ENCODE measurements at places on chromosomes 2 and 18.

DNA sequence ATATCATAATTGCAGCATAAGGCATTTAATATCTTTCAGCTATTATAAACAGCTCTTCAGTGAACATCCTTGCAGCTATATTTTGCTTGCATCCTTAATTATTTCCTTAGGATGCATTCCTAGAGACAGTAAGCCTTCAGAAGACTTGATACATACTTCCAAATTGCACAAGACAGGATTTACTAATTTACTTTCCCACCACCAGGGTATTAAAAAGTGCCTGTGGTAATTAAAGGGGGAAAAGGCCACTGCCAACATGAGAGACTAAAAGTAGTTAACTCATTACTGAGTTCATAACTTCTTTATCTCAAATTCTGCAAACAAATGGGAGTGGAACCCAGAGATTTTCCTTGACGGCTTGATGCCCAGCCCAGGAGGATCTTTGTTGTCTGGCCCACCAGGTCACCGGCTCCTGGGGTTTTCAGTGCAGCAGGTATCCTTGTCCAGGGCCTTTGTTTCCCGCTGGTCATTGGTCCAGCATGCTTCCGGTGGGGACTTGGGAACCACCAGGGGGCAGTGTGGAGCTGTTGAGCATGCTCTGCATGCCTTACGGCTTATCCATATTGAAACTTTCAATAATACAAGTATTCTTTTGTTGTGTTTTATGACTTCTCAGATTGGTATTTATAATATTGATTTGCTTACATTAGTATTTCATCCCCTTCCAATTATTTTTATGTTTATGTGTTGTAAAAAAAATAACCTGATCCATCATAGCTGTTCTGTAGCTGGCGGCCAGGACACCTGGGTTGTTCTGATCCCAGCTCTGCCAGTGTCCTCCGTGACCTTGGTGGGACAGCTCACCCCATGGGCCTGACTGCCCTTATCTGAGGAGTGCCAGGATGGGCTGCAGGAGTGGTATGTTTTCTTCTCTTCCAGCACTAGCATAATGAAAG, 61.4 kb downstream of the TGOLN2 start:
- DNase-seq: peak; percentile 69

DNA sequence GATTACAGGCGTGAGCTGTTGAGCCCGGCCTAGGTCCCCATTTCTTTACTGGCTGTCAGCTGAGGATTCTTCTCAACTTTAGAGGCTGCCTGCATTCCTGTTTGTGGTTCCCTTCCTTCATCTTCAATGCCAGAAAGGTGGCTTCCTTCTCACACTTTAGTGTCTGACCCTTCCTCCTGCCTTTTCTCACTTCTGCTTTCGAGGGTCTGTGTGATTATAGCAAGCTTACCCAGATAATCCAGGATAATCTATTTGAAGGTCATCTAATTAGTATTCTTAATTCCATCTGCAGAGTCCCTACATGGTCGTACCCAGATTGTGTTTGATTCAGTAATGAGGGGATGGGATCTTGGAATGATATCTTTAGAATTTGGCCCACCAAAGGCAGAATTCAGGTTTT, 157.4 kb downstream of the TANC1 start:
- no peak for DNase-seq

GRCh38 chr2:48200620-48201293, 294.5 kb upstream of the FBXO11 start:
- no peak for DNase-seq

GRCh38 chr2:164438490-164439205, 182.6 kb downstream of the GRB14 start:
- DNase-seq: no peak

- DNase-seq: no peak
These were observed 5.1 kb downstream of the SPATA3 start for GRCh38 chr2:231001036-231001435.

DNA sequence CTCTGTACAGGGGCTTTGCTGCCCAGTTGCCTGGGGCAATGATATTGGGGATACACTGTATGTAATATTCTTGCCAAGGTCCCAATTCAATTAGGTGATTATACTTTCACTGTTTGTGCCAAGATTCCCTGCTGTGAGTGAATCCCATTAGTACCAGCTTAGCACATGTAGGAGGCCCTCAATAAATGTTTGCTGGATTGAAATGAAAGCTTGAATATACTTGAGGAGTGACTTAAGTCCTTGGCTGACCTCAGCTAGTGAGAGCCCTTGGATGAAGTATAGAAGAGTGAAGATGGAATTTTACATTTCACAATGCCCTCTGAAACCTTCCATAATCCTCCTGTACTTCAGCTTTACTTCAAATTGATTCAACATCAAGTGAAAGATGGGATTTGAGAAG, 102.9 kb downstream of the GATA6 start:
- no peak for DNase-seq

GRCh38 chr18:70370762-70371733, 82.2 kb downstream of the SOCS6 start:
- DNase-seq: no peak

DNA sequence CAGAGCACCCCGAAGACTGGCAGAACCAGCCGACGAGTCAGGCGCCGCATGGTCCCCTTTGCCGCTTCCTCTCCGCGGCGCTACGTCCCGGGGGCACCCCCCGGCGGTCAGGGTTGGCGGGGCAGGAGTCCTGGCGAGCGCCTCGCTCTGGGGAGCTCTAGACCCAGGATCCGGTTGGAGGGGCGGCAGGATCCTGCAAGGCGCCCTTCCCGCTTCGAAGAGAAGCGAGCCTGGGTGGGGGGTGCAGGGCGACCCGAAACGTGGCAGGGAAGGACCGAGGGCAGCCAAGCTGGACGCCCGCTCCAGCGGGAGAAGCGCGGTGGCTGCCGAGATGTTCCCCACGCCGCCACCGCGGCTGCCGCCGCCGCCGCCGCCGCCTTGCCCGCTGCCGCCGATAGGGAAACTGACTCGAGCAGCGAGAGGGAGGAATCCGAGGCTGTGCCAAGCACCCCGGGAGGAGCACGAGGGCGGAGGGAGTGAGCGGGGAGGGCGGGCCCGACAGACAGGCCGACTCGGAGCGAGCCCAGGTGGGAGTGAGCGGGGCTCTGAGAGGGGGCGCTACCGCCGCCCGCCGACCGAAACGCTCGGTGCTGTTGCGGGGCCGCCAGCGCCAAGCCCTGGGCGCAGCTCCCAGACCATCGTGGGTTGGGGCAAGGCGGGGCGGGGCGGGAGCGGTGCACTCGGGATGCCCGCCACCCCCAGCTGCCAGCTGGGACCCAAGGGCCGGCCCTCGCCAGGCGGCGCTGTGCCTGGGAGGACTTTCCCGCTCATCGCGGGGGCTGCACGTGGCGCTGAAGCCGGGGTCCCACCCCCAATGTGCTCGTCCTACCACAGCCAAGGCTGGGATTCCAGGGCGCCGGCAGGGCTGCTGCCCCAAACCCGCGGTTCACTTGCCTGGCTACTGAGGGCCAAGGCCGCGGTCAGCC, at the start of gene GALNT14:
GALNT14 (minus strand) TSS at position 404 of the 926 bp plus-strand sequence; CDS start at position 50, 354 bp downstream.
- no peak for DNase-seq

DNA sequence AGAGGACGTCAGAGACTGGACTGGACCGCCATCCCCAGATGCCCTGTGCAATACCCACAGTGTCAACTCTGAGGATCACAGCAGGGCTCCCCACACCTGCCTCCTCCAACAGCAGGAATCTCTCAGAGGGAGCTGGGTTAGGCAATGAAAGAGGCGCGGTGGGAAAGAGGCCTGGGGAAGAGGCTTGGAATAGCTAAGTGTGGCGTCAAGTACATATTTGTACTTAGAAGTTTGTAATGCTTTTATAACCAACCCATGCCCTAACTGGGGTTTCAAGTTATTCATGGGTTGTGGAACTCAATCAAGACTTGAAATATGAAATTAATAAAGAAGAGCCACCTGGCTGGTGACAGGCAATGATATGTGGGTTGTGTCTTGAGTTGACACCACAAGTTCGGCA, 28.7 kb downstream of the CYP26B1 start:
- DNase-seq: no peak

- DNase-seq: no peak
These were observed 462.4 kb upstream of the ACVR2A start for GRCh38 chr2:147382322-147382948.

DNA sequence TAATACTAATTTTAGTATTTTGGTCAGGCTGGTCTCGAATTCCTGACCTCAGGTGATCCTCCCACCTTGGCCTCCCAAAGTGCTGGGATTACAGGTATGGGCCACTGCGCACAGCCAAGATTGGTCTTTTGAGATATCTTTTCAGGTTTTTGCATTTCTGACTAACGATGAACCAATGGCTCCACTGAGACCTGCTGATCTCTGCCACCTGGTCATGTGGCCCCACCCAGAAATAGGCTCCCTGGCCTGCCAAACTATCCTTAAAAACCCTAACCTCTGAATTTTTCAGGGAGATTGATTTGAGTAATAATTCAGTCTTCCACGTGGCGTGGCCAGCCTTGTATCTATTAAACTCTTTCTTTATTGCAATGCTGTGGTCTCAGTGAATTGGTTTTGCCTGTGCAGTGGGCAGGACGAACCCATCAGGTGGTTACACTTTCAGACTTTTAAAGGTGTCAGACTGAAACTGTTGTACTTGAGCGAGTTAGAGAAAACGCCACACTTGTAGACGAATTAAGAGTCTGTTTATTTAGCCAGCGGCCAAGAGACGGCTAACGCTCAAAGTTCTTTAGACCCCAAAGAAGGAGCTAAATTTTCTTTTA, 85.8 kb upstream of the MSH6 start:
- no peak for DNase-seq

- no peak for DNase-seq
These were observed 18.2 kb downstream of the ACVR2A start for GRCh38 chr2:147862859-147863516.

DNA sequence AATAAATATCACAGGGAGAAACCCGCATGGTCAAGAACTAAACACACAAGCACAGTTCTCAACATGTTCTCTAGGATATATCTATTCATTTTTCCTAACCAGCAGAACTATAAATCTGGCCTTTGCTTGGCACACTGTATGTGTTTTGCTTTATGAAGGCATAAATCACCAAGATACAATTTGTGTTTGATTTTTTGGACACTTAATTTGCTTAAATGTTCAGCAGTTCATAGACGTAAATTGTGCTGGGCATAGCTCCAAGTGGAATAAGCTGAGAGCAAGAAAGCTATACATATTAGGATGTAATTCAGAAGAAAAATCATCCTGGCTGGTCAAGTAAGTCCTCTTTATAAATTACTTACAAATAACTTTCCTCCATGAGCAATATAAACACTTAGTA, 341.5 kb upstream of the ATP5MC3 start:
- DNase-seq: no peak

DNA sequence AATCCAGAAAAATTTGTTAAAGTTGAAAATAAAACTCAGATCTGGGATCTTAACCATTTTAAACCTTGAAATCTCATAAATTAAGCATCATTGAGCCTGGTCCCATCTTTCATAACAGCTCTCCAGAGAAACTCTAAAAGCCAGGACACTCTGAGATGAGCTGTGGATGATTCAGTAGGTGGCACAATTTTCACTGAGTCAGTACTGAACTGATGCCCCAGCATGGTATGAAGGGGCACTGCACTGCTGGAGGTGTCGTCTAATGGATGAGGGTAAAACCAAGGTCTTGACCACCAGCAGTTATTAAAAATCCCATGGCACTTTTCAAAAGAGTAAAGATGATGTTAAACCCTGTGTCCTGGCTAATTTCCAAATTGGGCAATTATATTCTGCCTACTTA, 170.6 kb downstream of the FIGN start:
- no peak for DNase-seq

GRCh38 chr18:10454681-10455557, 484 bp downstream of the APCDD1 start:
- no peak for DNase-seq

DNA sequence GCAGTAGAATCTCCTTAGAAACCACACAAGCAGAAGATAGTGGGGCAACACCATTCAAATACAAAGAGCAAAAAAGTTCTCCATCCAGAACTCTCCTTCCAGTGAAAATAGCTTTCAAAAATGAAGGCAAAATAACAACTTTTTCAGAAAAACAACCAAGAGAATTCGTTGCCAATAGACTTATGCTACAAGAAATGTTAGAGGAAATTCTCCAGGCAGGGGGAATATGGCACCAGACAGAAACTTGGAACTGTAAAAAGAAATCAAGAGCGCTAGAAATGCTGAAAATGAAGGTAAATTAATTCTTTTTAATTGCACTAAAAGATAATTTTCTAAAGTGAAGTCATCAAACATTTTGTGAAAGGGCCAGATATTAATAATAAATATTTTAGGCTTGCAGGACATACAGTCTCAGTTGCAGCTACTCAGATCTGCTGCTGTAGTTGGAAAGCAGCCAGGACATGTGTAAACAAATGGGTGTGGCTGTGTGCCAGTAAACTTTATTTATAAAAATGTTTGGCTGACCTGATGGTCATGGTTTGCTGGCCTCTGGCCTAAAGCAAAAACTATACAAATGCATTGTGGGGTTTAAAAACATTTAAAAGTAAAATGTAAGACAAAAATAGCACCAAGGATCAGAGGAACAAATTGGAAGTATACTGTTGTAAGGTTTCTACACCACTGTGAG, 73.7 kb upstream of the TGFA start:
- DNase-seq: no peak

GRCh38 chr2:83079007-83079406, 1380.1 kb downstream of the SUCLG1 start:
- DNase-seq: no peak

DNA sequence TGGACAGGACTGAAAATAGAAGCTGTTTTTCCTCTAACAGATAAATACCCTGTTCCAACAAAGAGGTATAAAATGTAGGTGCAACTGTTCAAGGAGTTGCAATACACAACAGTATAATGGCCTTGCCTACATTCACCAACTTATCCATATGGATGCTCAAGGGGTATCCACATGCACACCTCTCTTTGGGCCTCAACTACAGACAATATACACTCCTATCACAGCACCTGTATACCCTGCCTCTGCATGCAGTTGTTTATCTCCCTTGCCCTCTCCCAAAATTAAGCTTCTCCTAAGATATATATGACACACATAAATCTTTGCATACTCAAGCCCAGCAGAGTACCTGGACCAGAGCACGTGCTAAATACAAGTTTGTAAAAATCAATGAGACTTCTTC, 37.3 kb downstream of the DARS1 start:
- no peak for DNase-seq

DNA sequence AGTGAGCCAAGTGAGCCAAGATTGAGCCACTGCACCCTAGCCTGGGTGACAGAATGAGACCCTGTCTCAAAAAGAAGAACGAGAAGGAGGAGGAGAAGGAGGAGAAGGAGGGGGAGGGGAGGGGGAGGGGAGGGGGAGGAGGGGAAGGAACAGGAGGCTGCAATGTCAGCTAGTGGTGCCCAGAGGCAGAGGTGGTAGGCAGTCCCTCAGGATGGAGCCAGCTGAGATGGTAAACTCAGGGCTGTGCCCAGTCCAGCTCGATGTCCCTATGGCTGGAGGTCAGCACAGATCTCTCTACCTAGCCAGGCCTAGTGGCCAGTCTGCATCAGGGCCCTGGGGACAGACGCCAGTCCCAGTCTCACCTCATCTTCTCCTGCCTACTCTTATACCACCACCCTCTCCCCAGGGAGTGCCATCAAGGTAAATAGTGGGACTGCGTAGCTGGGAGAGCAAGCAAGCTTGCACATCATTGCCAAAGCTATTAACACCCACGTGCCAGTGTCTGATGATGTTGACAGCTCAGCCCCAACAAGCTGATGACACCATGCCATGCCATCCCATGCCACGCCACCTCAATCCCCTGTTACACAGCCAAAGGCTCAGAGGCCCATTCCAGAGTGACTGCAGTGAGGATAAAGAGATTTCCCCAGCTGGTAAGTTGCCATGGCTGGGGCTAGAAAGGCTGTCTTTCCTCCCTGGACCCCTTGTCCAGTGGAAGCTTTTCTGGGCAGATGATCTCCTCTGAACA, 7.6 kb upstream of the PLB1 start:
- DNase-seq: no peak

GRCh38 chr18:66440433-66440832, 163.5 kb downstream of the CDH19 start:
- DNase-seq: no peak

- DNase-seq: no peak
These were observed 27.0 kb downstream of the ZNF892 start for GRCh38 chr2:95234286-95234785.
